ENCODE measurements at places on chromosomes 3 and 15.

- no peak for DNase-seq
Observed at GRCh38 chr15:74789171-74789631, 7.3 kb downstream of the CSK start.

DNA sequence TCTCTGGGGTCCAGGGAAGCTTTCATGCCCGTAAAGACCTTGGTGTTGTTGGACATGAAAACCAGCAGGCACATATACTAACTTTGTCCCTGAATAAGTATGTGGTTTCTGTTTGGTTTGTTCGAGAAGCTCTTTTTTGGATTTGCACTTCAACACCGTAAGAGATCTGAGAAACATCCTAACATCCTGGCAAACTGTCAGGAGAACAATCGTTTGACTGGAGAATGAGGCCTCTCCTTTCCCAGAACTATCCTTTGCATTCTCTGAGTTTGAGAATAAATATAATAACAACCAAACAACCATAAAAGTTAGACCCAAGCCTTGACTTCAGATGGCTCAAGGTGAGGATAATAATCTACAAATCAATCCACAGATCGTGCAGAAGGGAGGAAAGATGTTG is 230.4 kb upstream of the WNT5A start:
- DNase-seq: no peak

DNA sequence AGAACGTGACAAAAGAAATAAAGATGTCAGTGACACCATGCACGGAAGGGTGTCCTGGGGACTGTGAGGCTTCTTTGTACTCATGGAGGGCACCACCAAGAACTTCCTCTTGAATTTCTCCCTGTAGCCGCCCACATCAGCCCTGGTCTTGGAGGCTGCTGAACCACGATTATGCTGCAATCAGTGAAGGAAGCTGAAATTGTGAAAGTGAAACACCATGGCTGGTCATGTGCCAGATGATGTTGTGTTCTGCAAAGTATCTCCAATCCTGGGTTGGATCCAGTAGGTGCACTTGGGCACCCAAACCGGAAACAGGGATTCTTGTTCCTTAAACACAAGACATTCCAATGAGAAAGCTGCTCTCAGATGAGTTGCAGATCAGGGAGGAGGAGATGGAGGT is 104.4 kb upstream of the GOLGA6L6 start:
- DNase-seq: peak; percentile 98

- DNase-seq: no peak
Observed at GRCh38 chr3:44324584-44324983, 14.0 kb upstream of the TCAIM start.

- no peak for DNase-seq
Observed at GRCh38 chr15:100899601-100900000, 19.6 kb upstream of the LRRK1 start.

GRCh38 chr15:69439623-69440022 is 13.0 kb upstream of the RPLP1 start:
- DNase-seq: no peak

GRCh38 chr3:180698760-180699270 is 19.5 kb upstream of the CCDC39 start:
- DNase-seq: no peak

- no peak for DNase-seq
Observed at GRCh38 chr3:152839511-152839910, 4.6 kb downstream of the P2RY1 start.

- no peak for DNase-seq
Observed at GRCh38 chr3:112121577-112122547, 11.2 kb downstream of the GCSAM start.

DNA sequence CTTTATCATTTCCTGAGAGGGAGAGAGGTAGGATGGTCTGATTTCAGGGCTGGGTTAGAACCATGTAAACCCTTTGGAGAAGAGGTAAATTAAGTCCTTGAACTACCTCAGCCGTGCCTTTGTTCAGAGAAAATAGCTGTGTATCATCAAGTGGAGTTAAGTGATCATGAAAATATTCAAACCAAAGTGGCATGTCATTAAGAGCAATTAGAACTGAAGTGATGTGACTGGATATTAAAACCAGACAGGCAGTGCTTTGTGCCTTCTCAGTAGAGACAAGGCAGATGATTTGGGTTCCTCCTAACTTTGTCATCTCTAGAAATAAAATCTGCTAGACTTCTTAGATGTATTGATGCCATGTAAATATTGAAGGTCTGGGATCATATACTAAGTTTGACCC is 171.5 kb downstream of the IL5RA start:
- no peak for DNase-seq

DNA sequence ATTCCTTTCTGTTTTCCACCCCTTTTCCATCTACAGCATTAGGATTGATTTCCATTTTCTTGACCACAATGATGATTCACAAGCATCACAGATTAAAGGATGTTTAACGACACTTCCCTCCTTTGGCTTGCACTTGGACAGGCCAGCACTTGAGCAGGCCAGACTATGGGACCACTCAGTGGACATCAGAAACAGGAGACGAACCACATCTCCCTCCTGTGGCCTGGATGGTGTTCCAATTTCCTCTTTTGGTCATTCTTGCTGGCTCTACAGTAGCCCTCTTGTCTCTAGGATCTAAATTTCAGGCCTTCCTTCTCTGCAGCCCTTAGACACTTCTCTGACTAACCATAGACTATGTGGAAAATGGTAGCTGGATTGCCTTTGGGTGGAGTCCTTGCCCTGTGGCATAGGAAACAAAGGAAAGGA is 78.8 kb upstream of the BOC start:
- DNase-seq: no peak

DNA sequence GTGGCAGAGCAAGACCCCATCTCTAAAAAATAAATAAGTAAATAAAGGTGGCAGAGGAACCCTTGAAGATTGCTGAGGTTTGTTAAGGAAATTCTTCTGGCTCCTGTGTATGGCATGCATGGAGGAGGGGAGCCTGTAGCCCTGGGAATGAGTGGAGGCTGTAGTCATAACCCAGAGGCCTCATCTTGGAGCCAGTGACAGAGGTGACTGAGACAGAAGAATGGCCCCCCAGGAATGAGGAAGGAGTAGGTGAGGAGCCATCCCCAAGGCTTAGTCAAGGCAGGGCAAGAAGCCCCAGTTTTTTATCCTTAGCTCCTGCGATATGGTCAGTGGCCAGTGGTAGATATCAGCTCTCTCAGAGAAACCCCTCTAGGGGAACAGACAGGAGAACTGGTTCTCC is 46.5 kb downstream of the BSN start:
- DNase-seq: no peak

GRCh38 chr3:188126276-188126675 is 27.7 kb upstream of the LPP start:
- no peak for DNase-seq

DNA sequence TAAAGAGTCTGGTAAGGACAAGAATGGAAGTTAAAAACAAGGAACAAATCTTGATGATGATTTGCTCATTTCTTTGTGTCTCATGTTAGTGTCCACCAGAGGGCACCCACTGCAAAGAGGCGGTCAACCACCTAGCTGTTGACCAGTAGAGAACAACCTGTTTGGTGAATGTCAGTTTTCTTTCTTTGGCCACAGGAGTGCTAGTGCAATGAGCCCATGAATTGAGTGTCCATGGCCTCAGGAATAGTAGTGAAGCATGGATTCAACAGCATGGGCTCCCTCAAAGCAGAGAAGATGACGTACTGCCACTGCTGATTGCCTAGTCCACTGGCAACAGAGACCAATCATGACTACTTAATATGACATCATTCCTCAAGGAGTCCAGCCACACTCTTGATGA is 10.7 kb upstream of the CNTN6 start:
- peak; percentile 23 for DNase-seq

DNA sequence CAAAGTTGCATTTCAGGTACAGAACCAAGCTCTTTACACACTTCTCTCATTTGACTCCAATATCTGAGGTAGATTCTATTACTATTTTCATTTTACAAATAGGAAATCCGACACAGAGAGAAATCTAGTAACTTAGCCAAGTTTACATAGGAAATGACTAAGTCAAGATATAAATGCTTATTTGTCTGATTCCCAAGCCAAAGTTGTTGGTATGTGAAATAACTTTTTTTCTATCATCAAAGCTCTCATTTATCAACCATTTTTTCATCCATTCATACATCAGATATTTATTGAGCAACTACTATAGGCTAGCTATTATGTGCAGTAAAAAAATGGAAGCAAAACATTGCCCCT is 89.2 kb upstream of the MITF start:
- DNase-seq: peak; percentile 85

DNA sequence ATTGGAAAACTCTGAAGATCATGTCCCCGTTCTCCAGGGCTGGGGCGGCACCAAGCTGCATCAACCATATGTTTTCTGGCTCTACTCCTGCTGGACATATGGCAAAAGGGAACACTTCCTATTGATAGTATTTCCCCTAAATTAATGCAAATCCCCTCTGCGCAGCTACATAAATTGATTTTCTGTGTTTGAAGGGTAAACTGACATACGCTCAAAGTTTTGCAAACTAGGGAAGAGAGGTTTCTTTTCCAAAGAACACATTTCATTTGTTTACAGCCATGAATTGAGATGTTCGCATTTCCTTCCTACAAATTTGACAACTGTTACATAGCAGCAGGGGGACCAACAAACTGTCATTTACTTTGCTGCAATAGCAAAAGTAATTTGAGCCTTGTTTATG is 35.9 kb downstream of the CTXND1 start:
- no peak for DNase-seq
